ENCODE measurements at places on chromosomes 2 and 18.

DNA sequence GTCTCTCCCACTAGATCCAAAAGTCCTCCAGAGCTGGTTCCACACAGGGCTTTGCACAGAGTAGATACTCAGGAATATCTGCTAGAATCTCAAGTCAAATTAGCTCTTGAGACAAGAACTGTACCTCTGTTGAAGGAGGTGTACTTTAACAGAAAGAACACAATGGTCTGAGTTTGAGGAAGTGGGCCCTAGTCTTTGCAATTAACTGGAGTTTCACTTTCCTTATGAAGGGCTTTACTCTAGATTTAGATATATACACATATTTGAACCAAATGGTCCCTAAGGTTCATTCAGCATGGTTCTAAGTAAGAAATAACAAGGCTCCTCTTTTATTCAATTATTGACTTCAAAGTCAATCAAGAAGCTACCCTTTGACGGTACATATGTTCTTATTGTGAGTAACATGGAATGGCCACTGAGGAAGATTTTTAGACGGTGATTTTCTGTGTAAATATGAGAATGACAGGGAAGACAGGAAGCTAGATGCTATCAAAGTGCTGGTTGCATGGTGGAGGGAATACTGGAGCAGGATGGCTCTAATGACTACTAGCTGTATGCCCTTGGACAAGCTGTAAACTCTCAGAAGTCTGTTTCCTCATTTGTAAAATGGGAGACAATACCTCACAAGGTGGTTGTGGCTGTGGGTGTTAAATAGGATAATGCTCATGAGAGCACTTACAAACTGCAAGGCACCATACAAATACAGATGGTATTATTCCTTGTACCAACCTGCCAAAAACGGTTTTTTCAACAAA, 73.5 kb upstream of the SERTAD2 start:
- DNase-seq: no peak

GRCh38 chr2:47119001-47119400, 36.1 kb downstream of the STPG4 start:
- DNase-seq: no peak

DNA sequence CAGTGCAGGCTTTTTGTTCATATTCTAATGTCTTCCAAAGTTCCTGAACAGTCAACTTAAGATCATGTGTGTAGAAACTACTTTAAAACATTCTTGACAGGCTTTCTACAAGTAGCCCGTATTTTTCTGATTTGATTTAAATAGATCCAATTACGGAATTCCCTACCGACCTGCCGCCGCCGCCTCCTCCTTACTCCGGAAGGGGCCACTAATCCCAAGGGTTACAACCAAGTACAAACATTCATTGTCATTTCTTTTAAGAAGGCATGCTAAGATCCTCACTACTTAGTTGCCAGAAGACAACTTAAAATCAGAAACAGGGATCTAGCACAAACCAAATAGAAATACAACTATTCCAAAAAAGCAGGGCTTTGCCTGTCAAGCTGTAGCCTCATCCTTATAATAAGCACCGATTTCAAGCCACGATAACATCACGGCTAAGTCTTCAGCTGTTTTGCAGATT, 784 bp downstream of the WDR33 start:
- DNase-seq: peak; percentile 35

DNA sequence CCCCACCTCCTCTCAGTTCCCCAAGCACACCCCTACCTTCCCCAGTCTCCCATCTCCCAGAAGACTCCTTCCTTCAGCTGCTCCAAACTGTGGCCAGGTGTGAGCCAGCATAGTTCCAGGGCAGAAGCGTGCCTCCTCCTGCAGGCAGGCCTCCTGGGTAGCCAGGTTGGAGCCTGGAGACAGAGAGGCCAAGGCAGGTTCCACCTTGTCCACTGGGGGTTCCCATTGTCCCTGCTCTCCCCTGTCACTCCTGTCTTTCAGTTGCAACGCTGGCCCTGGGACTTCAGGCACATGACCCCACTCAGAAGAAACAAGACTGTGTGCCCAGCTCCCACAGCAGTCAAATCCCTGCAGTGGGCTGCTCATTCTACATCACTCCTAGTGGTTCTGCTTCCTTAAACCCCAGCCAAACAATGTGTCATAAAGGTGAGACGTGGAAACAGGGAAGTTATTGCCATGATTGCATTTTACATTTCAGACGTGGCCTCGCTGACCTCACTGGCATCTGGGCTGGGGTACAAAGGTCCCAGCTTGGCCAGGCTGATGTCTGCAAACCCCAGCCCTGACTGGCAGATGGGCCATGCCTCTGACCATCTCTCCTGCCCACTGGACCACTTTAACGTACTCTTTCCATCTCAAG, 96.5 kb upstream of the BOD1L2 start:
- DNase-seq: no peak

DNA sequence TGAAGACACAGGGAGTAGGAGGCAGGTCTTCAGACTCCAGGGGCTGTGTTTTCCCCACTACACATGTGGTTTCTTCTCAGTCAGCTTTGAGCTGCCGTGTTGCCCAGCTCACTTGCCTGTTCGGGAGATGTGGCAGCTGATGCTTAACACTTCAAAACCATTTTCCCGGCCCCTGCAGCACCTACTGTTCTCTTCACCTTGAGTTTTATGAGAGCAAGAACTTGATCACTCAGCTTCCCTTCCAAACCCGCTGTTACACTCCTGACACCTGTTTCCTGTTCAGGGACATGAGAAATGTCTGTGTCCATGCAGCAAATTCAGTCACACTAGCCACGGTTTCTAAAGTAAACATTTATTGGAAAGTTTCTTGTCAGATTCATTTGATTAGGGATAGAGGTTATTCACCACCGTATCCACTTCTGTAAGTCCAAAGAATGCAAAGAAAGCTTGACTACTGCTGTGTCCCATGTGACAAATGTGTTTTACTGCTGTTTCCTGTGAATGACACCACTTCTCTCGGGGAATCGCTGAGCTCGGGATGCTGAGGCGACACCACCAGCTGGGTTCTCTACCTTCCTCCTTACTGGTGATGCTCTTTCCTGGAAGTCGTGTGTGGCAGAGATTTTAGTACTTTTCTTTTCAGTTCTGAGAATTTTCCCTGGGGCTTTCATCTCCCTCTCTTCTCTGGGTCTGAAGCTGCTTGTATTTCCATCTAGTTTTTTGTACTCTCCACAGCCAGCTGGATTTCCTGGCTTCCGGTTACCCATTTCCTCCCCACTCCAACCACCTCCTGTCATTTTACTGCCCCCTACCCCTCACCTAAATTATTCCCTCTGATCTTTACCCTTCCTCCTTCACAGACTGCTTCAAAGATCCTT, 91.7 kb downstream of the KLF7 start:
- no peak for DNase-seq

DNA sequence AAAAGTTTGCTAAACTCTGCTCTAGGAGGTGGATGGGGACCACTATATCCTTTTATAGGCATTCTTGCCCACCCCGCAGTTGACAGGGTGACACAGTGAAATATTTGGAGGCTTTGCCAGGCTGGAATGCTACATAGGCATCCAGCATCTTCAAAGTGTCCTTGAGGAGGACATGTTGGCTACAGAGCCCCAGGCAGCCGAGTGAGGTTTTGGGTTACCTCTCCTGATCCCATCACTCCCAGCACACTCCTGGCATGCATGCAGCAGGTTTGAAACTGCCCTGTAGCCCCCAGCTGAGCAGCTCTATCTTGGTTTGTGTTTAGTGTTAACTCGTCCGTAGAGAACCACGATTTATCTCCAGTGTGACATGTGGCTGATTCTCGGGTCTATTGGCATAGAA, 7.3 kb downstream of the FOSL2 start:
- DNase-seq: no peak

GRCh38 chr2:33785201-33786106, 186.4 kb upstream of the FAM98A start:
- no peak for DNase-seq

DNA sequence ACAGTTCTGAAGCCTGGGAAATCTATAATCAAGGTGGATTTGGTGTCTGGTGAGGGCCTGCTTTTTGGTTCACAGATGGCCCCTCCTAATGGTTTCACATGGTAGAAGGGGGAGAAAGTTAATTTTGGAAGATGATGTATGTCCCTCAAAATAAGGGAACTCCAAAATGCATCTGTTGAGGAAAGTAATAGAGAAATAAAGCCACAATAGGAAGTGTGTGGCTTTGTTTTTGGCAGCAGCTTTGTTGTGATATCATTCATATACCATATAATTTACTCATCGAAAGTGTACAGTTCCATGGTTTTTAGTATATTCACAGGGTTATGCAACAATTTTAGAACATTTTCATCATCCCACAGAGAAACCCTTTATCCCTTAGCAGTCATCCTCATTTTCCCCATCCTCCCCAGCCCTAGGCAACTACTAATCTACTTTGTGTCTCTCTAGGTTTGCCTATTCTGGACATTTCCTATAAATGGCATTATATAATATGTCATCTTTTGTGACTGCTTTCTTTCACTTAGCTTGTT, 274.0 kb upstream of the FAM98A start:
- DNase-seq: no peak
